Neural crest cell (in vitro differentiated cells): ENCODE measurements at places on chromosomes 7 and 10. TPM values are rescaled to one million over a fixed set of nuclear protein-coding genes. Genes with fewer than 3 reads are reported as not detected.

- DNase-seq, result no peak
These were observed 13.1 kb downstream of the SMKR1 start for GRCh38 chr7:129515381-129515780.

GRCh38 chr10:80356563-80356988, at the start of the genes DYDC1 and DYDC2:
Gene DYDC1, minus strand, starts transcription at chr10:80356755. Its CDS starts 4,154 bp downstream, at chr10:80352601.
Gene DYDC2, plus strand, starts transcription at chr10:80356781. Its CDS starts 5,663 bp downstream, at chr10:80362444.
- DNase-seq, result peak; percentile 51

GRCh38 chr7:16961641-16962040, 79.9 kb upstream of the AGR3 start:
- DNase-seq, result no peak

DNA sequence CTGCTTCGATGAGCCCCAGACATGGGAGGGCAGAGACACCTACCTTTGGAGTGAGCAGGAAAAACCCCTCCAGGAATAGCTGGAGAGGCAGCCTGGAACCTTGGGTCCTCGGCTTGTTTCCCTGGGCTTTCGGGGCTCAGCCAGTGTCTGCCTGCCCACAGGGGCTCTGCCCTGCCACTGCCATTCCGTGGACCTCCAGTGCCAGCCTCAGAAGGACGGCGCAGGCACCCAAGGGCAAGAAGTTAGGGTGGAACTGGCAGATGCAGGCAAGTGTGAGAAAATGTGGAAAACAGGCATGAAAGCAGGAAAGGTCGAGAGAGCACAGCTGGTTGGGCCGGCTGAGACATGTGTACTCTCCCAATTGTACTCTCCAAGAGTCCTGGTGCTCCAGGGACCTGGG, 281.5 kb downstream of the GRID1 start:
- DNase-seq, result no peak

- DNase-seq, result no peak
These were observed 182 bp downstream of the CCDC136 start for GRCh38 chr7:128791972-128792327.

DNA sequence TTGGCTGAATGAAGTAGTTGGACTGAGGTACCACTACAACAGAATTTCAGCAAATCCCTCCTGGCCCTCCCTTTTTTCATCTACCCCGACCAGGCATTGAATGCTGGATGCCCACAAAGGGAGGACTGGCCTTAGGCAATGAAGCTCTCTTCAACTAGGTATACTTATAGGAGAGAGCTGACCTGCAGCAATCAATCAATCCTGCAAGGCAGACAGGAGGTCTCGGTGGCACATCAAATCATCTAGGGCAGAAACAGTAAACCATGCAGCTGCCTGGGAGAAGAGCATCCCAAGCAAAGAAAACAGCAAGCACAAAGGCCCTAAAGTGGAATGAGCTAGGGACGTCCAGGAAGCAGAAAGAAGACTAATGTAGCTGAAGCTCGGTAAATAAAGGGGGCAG, 2.4 kb upstream of the ABRAXAS2 start:
- DNase-seq, result no peak

FRMPD2 gene
- total RNA-seq, result 0.26 TPM in 1 of 2 replicates, not detected in the other

CHAT gene
- total RNA-seq, result 2.7 and 3.3 TPM in 2 replicates
